ENCODE measurements at places on chromosomes 5 and 9. TPM values are rescaled to one million over a fixed set of nuclear protein-coding genes. Genes with fewer than 3 reads are reported as not detected.

DDX46 gene
- total RNA-seq = 65.5 TPM

LHX3 gene
- not detected for total RNA-seq

GRCh38 chr9:100204796-100205195 is 105.8 kb downstream of the INVS start:
- H3K4me1 ChIP-seq = no peaks in the 10 kb centered on the region
- no peak overlapping the region for H3K4me3 ChIP-seq
- H3K36me3 ChIP-seq = no peaks in the 10 kb centered on the region
- H3K27ac ChIP-seq = no peak overlapping the region

GRCh38 chr5:43753069-43753468 is 150.1 kb downstream of the NNT start:
- H3K27me3 ChIP-seq = no peaks in the 10 kb centered on the region
- no peak overlapping the region for H3K4me3 ChIP-seq
- H3K36me3 ChIP-seq = no peaks in the 10 kb centered on the region

All from spleen (tissue), 13 donors.